Muscle of back (tissue), 13 donors: ENCODE measurements at places on chromosomes 1 and 21.
A peak's percentile ranks its signal among the peaks of the same experiment; 100 is the strongest.

GRCh38 chr1:30028939-30029338 is 694.4 kb downstream of the MATN1 start:
- DNase-seq: no peak

- no peak for DNase-seq
Measured at GRCh38 chr1:147556643-147557042, 15.3 kb downstream of the BCL9 start.

DNA sequence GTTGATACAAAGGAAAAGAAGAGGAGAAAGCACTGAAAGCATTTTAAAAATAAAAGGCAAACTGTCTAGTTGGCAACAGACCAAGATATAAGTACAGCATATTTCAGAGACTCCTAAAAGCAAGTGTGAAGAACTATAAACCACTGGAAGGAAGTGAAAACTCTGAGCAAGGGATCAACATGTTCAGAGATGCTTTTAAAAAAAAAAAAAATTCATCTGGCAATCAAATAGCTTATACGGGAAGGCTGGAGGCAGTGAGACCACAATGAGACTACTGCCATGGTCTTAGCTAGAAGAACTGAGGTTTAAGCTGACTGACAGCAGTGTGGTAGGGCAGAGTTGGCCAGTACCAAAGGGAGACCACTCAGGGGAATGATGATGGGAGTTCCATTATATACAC is 124.3 kb downstream of the VAV3 start:
- DNase-seq: no peak

DNA sequence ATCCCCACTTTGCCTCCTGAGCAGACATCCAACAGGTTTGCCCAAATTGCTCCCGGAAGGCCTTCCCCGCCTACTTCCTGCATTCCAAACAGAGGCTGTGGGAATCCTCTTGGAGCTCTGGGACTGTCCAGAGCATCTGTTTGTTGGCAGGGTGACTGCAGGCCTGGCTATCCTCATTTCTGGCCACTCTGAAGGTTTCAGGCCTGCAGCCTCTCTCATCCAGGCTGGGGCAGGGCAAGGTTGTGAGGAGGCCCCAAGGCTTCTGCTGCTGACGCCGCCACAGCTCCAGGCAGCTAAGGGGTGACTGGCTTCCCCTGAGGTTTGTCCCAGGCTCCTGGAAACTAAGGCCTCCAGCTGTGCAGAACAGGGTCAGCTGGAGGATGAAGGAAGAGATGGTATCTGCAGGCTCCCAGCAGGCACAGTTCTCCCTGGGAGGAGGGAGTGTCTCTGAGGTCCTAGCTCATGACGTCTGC is 11.3 kb downstream of the CDK18 start:
- DNase-seq: no peak

DNA sequence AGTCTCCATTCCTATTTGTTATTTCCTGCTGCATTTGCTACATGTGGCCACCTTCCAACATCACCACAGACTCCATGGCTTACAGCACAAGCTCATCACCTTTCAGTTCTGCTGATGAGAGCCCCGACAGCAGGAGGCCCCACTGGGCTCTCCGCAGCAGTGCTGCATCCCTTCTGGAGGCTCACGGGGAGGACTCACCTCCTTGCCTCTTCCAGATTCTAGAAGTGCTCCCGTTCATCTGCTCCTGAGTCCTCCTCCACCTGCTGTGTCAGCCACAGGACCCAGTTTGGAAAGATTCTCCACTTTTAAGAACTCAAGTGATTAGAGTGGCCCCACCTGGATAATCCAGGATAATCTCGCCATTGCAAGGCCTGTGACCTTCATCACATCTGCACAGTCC is 167.6 kb downstream of the PCBP3 start:
- no peak for DNase-seq

GRCh38 chr1:3907031-3907534 is 7.0 kb upstream of the C1orf174 start:
- DNase-seq: no peak

DNA sequence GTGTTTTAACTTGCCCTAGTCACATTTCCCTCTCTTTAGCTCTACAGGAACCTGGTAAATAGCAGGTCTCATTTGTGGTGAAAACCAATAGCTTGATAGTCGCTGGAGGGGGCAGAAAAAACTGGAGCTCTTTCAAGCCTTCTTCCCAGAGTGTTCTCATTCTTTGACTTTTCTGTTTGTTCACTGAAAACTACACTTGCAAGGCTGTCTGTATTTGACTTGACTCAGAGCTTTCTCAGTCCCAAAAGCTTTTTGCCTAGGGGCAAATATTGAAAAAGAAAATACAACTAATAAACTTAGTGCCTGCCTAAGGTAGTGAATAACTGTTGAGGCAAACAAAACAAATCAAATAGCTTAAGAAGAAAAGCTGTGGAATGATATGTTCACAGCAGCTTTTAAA is 217.1 kb upstream of the CHRM3 start:
- DNase-seq: no peak

DNA sequence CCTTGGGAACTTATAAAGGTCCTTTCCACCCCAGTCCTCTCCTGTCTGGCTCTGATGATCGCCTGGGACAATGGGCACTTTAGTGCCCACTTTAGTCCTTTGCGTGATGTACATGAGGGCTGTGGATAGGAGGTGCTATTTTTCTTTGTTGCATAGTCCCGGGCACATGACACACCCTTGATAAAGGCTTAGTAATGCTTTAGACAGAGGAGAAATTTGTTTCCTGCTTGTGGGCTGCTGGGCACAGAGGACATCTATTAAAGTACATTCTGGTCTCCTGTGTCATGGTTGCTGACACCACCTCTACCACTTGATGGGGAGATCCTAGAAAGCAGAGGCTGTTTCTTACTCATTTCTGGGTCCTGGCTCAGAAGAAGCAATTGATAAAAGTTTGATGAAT is 5.4 kb upstream of the KNCN start:
- DNase-seq: no peak

GRCh38 chr1:218804014-218804785 is 369.5 kb upstream of the LYPLAL1 start:
- DNase-seq: no peak

GRCh38 chr1:166703726-166704462 is 135.4 kb upstream of the POGK start:
- DNase-seq: no peak

- DNase-seq: no peak
Measured at GRCh38 chr1:221620437-221621384, 121.2 kb downstream of the DUSP10 start.

- DNase-seq: no peak
Measured at GRCh38 chr1:31583995-31584868, 7.9 kb downstream of the TINAGL1 start.

- no peak for DNase-seq
Measured at GRCh38 chr21:39073063-39073462, 110.2 kb downstream of the PSMG1 start.

DNA sequence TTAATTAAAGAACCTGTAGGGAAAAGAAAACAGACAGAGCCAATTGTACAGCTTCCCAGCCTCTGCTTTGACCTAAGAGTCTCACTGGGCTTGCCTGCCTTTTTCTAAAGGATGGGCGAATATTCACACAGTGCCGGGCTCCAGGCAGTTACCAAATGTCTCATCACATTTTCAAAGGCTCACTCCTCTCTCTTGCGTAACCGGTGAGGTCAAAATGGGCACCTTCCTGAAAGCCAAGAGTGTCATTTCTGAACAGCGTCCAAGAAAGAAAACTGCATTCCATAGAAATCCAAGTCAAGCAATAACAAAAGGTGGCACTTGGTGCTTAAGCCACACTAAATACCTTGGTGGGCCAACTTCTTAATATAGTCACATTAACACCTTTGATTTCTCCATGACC is 710 bp upstream of the PALMD start:
- no peak for DNase-seq

DNA sequence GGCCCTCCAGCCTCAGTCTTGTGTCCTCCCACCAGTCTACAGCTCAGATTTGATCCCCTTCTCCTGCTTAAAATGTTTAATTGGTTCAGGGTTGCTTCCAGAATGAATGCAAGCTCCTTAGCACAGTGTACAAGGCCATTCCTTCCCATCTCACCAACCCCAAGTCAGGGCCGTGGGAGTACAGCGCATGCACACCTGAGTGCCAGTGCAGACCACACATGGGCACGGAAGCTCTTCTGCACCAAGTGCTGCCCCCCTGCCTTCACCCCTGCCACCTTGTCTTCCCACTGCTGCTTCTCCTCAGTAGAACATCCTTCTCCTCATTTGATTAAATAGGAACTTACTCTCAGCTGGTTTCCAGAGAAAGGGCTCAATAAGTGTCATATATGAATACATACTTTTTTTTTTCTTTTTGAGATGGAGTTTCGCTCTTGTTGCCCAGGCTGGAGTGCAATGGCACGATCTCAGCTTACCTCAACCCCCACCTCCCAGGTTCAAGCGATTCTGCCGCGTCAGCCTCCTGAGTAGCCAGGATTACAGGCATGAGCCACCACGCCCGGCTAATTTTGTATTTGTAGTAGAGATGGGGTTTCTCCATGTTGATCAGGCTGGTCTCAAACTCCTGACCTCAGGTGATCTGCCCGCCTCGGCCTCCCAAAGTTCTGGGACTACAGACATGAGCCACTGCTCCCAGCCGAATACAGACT is 9.3 kb downstream of the PMF1 start:
- no peak for DNase-seq

DNA sequence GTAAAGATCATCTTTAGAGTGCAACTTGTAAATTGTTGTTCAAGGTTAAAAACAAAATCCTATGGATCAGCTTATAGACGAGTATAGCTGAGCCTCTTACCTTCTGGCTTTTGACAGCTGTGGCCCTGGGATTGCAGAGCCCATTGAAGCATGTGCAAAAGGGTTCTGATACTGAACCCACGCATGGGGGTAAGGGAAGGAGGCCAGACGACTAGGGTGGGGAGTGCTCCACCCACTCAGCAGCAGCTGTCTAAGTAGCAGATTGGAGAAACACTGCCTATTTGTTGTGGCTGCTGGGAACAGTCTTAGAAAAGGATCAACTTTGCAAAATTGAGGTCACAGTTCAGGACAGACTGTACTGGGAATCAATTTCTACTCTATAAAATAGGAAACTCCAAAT is 16.1 kb downstream of the CD101 start:
- no peak for DNase-seq

DNA sequence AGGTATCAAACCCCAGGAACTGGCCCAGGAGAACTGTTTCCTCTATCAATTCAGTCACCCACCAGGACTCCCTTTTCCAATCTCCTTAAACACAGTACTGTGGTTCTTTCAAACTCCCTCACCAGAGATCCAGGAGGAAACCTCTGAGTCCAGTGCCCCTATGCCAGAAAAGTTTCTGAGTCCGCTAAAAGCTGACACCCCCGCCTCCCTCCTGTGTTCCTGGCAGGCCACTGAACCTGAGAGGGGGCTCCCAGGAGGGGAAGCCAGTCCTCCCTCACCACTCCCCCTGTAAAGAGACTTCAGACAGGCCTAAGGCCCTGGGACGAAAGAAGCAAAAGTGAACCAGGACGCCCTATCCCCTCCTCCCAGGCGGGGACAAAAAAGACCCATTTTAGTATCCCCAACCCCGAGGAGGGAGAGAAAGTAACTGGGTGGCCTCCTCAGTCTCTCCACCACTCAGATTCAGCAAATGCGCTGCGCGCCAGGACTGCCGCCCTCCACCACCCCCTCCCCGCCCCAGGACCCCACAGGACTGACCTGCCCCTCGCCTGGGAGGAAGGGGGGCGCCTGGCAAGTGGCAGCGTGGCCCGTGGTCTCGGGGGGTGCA is 624 bp downstream of the SLC41A1 start:
- DNase-seq: peak; percentile 37

GRCh38 chr1:31648190-31648589 is 3.5 kb upstream of the PEF1 start:
- no peak for DNase-seq

DNA sequence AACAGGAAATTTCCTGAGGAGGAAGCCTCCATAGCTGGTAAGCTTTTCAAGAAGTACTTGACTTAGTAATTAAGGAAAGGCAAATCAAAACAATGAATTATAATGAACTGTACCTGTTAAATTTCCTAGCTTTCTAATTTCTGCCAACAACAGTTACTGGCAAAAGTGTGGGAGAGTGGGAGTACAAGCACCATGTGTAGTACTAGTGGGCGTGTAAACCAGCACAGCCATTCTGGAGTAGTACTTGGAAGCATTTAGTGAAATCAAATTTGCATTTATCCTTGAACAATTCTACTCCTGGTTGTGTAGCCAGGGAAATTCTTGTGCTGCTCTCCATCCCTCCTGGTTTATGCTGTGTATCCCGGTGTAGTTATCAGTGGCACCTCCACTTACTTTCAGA is 190.8 kb downstream of the PRDM2 start:
- DNase-seq: no peak

DNA sequence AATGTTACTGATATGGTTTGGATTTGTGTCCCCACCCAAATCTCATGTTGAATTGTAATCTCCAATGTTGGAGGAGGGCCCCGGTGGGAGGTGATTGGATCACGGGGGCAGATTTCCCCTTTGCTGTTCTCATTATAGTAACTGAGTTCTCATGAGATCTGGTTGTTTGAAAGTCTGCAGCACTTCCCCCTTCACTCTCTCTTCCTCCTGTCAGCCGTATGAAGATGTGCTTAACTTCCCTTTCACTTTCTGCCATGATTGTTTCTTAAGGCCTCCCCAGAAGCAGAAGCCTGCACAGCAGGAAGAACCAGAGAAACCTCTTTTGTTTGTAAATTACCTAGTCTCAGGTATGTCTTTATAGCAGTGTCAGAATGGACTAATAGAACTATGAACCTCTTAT is 28.4 kb downstream of the TRIM33 start:
- no peak for DNase-seq

DNA sequence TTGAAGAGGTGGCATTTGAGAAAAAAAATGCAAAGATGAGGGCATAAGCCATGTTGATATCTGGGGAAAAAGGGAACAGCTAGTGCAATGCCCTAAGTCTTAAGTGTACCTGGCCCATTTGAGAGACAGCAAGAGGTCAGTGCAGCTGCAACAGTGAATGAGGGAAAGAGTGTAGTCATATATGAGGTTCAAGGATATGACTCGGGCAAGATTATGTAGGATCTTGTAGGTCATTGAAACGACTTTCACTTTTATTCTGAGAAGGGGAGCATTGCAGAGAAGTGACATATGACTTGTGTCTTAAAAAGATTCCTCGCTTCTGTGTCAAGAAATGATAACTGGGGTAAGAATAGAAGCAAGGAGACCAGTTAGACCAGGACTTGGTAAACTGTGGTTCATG is 31.0 kb downstream of the NTMT2 start:
- DNase-seq: no peak

GRCh38 chr1:60341274-60341673 is 267.7 kb upstream of the C1orf87 start:
- no peak for DNase-seq

GRCh38 chr1:109425391-109426280 is 612 bp downstream of the PSMA5 start:
- DNase-seq: peak; percentile 20

GRCh38 chr21:43021191-43021590 is 46.8 kb downstream of the PKNOX1 start:
- no peak for DNase-seq

- peak; percentile 96 for DNase-seq
Measured at GRCh38 chr1:227318016-227318852, at the start of gene CDC42BPA. Gene CDC42BPA, minus strand, starts transcription at chr1:227318492. Its CDS starts 1,310 bp downstream, at chr1:227317182.

DNA sequence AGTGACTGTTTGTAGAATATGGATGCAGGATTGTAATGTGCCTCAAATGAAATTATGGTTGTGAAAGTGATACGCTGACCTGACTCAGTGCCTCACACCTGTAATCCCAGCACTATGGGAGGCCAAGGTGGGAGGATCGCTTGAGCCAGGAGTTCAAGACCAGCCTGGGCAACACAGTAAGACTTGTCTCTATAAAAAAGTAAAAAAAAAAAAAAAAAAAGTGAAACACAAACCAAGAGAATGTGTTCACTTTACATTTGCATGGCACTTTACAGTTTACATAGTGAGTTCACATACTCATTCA is 2.0 kb downstream of the CAPN2 start:
- DNase-seq: no peak
